Left lung (tissue), 14 donors: ENCODE measurements at places on chromosomes 1 and 21. TPM values are rescaled to one million over a fixed set of nuclear protein-coding genes. Genes with fewer than 3 reads are reported as not detected.

GRCh38 chr1:210264496-210265380, 32.1 kb downstream of the SERTAD4 start:
- DNase-seq, result no peak

Gene RNPC3
- polyA plus RNA-seq, result 61.5 TPM

Gene TRIM46
- polyA plus RNA-seq, result 3.6 TPM

DNA sequence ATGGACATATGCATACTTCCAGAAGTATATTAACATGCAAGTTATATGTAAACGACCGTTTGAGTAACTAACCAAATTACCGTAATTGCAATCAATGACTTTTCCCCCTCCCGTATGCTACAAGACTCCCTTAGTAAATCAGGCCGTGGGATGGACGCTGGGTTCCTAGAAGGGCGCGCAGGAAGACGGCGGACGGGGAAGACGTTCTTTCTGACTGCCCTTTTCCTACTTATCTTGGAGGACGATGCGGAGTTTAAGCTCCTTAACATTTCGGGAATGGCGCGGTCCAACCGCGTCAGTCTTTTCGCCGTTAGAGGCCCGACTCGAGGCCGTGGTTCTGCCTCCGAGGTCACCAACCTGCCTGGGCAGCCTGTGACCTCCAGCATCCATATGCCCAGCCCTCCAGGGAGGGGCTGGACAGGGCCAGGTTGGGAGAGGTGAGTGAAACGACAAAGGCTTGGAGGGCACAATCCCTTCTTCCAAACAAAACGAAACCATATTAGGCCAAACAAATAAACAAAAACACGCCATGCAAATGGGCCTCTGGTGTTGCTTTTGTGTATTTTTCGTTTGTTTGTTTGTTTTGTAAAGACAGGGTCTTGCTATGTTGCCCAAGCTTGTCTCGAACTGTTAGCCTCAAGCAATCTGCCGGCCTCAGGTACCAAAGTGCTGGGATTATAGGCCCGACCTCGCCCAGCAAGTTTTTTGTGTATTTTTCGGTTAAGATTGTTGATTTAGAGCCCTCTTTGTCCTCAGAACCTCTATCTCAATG, 873 bp upstream of the PI4KB start:
- peak; percentile 83 for DNase-seq

DNA sequence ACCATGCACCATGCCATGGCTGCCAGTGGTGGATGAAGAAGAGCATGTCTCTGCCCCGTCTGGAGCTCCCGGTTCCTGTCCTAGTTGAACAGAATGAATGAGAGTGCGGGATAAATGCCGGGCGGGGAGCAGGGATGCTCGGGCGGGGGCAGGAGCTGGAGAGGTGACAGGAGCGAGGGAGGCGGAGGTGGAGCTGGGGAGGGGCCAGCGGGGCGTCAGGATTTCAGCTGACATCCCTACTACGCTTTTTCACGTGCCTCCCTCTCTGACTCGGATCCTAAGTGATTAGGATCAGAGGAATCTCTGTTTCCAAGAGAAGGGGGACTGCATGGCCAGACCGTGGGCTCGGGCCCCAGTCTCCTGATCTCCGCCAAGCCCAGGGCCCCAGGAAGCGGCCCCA, 47.3 kb downstream of the TP73 start:
- DNase-seq, result no peak

Gene RGS18
- 6.3 TPM for polyA plus RNA-seq

DNA sequence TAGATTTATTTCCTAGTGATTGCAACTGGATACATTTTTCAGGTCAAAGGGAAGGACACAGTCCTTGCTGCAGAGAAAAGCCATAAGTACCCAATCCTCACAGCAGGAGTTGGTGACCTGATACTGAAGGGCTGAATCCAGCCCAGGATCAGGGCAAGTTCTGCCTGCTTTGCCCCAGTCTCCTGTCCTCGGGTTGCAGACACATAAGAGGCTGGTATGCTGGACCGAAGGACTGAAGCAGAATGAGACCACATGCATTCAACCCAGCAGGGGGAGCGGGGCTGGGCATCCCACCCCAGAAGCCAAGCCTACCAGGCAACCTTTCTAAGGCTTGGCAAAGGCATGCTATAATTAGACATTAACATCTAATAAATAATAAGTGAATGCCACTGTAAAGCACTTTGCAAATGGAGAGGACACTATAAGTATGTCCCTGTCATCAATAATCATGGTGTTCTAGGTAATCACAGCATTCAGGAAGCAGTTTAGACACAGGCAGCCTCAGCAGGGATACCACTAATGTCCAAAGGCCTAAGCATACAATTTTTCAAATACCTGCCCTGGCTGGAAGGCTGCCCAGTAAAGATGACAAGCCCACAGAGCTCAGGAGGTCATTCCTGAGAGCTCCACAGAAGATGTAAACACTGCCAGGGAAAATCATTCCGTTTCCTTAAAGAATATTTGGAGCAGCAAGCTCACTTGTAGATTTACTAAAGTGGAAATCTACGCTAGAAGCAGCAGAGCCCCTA, 47.6 kb downstream of the KRTAP19-8 start:
- no peak for DNase-seq

GRCh38 chr1:234409328-234409727, 36.1 kb downstream of the COA6 start:
- peak; percentile 1 for DNase-seq

Gene NCF2
- 5.4 TPM for polyA plus RNA-seq

Gene EVA1C
- polyA plus RNA-seq, result 3.2 TPM

- no peak for DNase-seq
Observed at GRCh38 chr1:225712391-225712790, 59.5 kb upstream of the ENAH start.

DNA sequence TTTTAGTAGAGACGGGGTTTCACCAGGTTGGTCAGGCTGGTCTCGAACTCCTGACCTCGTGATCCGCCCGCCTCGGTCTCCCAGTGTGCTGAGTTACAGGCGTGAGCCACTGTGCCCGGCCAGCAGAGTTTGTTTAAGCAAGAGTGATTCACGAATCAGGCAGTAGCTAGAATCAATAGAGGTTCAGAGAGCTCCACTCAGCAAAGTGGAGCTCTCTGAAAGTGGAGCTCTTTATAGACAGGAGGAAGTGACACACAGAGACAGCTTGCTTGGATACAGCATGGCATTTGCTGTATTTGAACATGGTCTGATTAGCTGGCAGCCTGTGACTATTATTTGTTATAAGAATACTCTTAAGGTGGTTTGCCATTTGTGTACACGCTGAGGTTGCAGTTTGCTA, 27.1 kb upstream of the CD34 start:
- no peak for DNase-seq

DNA sequence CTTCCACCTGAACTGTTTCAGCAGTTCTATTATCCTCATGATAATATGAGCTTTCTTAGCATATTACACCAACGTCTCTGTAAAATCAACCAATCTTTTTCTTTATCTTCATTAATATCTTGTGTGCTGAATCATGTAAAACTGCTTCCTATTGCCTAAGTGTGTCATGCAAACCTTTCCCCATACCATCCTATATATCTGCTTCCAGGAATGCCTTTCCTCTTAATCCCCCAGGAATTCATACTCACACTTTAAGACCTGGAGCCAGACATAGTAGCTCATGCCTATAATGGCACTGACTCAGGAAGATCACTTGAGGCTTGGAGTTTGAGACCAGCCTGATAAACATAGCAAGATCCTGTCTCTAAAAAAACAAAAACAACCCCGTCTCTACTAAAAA, 183.9 kb downstream of the NRIP1 start:
- DNase-seq, result no peak

GRCh38 chr1:47416319-47417169, 459 bp downstream of the FOXE3 start:
- no peak for DNase-seq

Gene RGS7
- polyA plus RNA-seq, result 0.42 TPM

Gene SPSB1
- polyA plus RNA-seq, result 6.8 TPM

Gene SOAT1
- 32.5 TPM for polyA plus RNA-seq

- DNase-seq, result no peak
Observed at GRCh38 chr1:222627232-222627631, 9.3 kb downstream of the MIA3 start.

- DNase-seq, result no peak
Observed at GRCh38 chr1:38332649-38333310, 286.2 kb upstream of the POU3F1 start.

DNA sequence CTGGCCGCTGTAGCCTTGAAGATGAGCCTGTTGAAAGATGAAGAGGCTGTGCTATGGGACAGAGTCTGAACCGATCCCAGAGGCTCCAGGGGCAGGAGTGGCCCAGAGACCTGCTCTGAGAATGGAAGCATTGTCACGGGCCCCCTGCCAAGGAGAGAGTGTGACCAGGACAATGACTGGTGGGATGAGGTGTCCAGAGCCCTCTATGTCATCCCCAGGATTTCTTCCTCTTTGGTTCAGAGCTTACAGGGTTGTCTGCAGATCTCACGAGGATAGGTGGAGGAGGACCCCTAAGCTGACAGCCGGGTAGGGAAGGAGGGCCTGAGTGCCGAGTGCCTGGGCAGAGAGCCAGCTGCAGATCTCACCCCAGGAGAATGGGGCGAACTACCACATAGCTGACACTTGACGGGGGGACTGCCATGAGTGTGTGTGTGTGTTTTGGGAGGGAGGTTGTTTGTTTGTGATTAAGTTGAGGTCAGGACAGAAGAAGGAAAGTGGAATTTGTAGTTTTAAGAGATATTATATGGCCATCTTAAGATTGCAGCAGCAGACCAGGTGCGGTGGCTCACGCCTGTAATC, 25.4 kb downstream of the PIK3CD start:
- DNase-seq, result no peak

DNA sequence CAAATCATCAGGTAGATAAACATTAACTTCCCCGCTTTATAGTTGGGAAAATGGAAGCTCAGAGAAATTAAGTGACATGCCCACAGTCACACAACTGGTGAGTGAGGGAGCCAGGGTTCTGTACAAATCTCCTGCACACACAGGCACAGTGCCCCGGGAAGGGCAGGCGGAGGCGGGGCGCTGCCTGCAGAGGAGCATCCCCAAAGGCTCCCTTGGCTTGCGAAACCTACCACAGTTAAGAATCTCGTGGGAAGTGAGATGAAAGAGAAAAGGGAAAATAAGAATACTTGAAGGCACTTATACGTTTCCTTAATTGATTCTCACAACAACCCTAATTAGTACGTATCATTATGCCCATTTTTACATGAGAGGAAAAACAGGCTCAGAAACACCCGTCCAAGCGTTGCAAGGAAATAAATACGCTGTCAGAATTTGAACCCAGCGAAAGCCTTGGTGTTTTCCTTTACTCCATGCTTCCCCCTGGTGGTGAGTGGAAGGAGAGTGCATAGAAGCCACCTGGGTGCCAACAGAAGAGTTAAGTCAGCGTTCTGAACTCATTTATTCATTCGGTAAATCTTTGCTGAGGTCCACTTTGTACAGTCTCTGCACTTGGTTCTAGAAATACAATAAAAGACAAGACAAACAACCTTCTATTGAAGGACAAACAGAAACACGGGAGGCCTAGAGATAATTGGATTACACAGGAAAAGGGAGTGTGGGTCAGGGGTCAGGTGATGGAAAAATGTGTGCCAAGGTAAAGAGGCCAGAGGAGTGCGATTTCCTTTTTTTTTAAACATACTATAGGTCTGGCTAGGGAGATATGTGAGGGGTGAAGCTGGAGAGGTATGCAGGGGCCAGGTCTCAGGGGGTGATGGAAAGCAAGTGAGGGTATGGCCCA, 28.4 kb downstream of the ACP6 start:
- DNase-seq, result peak; percentile 16

DNA sequence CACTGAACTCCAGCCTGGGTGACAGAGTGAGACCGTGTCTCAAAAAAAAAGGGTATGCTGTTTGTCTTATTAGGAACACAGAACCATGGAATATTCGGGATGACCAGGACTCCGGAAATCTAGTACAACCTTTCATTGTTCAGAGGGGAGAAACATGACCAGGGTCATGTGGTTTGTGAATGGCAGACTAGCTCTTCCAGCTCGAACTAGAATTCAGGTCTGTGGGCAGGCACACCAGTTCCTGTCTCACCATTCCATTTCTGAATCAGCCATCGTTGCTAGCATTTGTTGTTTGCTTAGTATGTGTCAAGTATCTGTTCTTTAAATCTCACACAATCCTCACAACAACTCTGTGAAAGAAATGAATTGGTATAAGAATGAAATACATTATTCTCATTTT, 50.9 kb downstream of the MDM4 start:
- no peak for DNase-seq

- no peak for DNase-seq
Observed at GRCh38 chr1:40722622-40723021, 31.1 kb downstream of the NFYC start.

Gene CCDC30
- polyA plus RNA-seq, result 11.4 TPM

DNA sequence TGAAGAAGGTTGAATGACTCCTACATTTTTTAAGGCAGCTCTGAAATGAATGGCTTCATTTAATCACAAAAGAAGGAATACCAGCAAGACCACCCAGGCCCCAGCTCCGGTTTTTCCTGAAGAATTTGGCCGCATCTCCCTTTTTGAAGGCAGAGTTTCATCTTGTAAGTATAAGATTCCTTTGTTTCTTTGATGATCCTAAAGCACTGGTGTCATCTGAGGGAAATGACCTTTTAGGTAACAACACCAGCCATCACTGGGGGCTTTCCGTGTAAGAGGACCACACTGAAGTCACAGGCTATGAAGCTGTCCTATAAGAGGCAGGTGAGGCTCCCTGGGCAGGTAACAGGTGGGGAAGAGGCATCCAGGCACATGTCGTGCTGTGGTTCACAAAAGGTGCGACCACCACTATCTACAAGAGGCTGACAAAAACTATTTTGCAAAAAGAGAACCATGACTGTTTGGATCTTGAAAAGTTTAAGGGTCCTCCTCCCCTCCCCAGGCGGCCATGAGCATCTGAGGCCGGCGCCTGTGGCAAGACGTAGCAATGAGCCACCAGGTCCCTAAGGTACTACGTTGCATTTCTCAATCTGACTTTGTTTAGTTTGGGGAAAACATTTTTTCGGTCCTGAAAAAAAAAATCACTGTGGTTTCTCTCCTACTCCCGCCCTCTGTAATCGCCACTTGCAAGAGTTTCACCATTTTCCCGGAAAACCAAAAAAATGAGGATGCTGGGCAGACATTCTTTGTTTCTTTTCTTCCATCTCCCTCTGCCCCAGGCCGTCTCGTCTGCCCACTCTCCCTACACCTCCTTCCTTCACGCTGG, 46.3 kb upstream of the IRF2BP2 start:
- no peak for DNase-seq

DNA sequence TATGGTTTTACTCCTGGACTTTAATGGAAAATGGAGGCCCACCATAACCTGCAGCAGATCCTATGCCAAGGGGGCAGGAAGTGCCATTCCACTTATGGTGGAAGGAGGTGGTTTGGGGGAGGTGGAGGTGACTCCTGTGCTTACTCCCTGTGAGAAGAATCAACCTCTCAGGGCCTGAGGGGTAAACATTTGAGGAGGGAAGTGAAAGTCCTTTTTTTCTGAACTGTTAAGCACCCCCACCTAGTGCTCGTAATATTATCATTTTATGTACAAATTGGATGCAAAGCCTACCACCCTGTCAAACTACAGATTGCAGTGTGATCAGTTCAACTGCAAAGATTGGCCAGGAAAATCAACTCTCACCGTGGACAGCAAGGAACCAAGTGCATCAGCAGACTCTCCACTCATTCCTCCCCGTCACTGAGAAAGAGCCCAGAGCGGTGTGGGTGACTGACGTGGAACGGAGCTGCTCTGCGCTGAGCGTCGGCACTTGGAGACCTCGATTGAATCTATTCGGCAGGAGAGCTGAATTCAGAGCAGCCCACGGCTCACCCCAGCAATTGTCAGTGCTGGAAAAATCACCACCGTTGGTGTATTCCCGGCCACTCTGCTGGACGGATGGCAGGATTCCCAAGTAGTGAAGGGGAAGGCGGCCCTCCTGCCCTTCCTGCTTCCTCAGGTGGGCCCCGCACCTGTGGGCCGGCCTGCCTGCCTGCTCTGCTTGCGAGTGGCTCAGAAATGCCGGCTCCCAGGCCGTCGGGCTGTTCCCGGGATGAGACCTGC, 46.8 kb upstream of the COX20 start:
- no peak for DNase-seq

GRCh38 chr1:221761354-221762002, 19.6 kb upstream of the DUSP10 start:
- no peak for DNase-seq
